Left lung (tissue), 14 donors: ENCODE measurements at places on chromosomes 11 and 22. TPM values are rescaled to one million over a fixed set of nuclear protein-coding genes. Genes with fewer than 3 reads are reported as not detected.

- no peaks in the 10 kb centered on the region for H3K36me3 ChIP-seq
- H3K27ac ChIP-seq = no peak overlapping the region
- no peak for DNase-seq
- no peaks in the 10 kb centered on the region for H3K27me3 ChIP-seq
- H3K4me1 ChIP-seq = no peaks in the 10 kb centered on the region
These were observed 42.9 kb downstream of the GAB4 start for GRCh38 chr22:16965083-16965482.

GRCh38 chr11:25566298-25567200, 765.4 kb upstream of the ANO3 start:
- no peaks in the 10 kb centered on the region for H3K27me3 ChIP-seq
- DNase-seq = peak; percentile 31
- no peaks in the 10 kb centered on the region for H3K36me3 ChIP-seq
- H3K27ac ChIP-seq = no peak overlapping the region
- no peaks in the 10 kb centered on the region for H3K4me1 ChIP-seq
- H3K4me3 ChIP-seq = no peak overlapping the region

- H3K27ac ChIP-seq = no peak overlapping the region
- H3K4me1 ChIP-seq = no peaks in the 10 kb centered on the region
- H3K36me3 ChIP-seq = peaks cover 58% of the 10 kb centered on the region
These were observed 22.1 kb downstream of the SRPRA start for GRCh38 chr11:126246636-126247035.

DNA sequence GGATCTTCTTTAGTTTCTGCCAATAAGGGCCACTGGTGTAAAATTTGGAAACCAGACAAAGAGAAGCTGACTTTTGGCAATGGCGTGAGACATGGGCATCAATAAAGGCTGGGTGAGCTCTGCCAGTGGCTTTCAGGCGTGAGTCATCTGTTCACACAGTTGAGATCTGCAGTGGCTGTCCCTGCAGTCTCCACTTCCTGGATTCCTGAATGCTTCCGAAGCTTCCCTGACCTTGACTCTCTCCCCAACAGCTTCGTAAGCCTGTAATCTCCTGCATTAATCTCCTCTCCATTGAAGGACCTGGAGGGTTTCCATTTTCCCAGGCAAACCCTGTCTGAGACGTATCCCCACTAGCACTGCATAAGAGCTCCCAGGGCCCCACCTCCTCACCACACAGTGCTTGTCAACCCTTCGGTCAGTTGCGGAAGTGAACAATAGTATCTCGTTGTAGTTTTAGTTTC, 574.7 kb downstream of the TBC1D22A start:
- no peaks in the 10 kb centered on the region for H3K4me1 ChIP-seq
- H3K27me3 ChIP-seq = no peaks in the 10 kb centered on the region
- no peak for DNase-seq
- peak overlapping the region; percentile 19 for H3K4me3 ChIP-seq

DNA sequence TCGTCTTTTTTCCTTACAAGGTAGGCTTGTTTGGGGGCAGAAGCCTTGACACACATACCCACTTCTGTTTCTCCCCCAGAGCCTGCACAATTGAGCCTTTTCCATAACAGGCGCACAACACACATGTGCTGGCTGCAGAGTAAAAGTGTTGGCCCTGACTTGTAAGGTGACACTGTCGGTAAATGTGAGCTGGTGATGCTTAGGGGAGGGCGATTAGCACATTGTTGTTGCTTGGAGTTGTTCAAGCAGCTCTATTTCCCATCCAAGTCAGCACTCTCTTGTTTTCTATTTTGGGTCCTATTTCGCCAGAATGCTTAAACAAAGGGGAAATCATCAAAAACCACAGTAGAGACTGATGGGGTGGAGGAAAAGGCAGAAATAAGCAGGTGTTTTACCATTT, 51.9 kb upstream of the PTPRJ start:
- no peak overlapping the region for H3K4me3 ChIP-seq
- H3K27ac ChIP-seq = no peak overlapping the region
- peaks cover 6% of the 10 kb centered on the region for H3K4me1 ChIP-seq
- H3K36me3 ChIP-seq = no peaks in the 10 kb centered on the region
- H3K27me3 ChIP-seq = no peaks in the 10 kb centered on the region
- DNase-seq = no peak

- H3K27me3 ChIP-seq = no peaks in the 10 kb centered on the region
- H3K27ac ChIP-seq = no peak overlapping the region
- no peak overlapping the region for H3K4me3 ChIP-seq
- DNase-seq = no peak
- H3K4me1 ChIP-seq = peaks cover 6% of the 10 kb centered on the region
These were observed 12.3 kb downstream of the SMPD1 start for GRCh38 chr11:6402561-6402981.

DNA sequence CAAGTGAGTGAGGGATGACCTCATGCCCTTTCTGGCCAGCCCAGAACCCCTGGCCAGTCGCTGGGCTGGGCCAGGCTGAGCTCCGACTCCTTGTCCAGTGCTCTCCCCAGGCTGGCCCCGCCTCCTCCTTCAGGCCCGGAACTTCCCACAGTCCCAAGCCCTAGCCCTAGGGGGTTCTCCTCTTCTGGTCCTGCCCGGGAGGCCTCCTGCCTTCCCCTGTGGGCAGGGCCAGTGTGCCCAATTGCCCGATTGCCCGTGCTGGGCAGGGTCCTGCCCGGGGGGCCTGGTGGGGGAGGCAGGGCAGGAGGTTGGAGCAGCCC, 4.2 kb downstream of the TCIRG1 start:
- no peak overlapping the region for H3K4me3 ChIP-seq
- H3K27me3 ChIP-seq = no peaks in the 10 kb centered on the region
- H3K36me3 ChIP-seq = no peaks in the 10 kb centered on the region
- no peak for DNase-seq

- no peaks in the 10 kb centered on the region for H3K36me3 ChIP-seq
- no peak for DNase-seq
- H3K27ac ChIP-seq = no peak overlapping the region
These were observed 17.4 kb upstream of the EI24 start for GRCh38 chr11:125551835-125552342.

- no peaks in the 10 kb centered on the region for H3K36me3 ChIP-seq
- no peak overlapping the region for H3K27ac ChIP-seq
- no peak for DNase-seq
- H3K27me3 ChIP-seq = no peaks in the 10 kb centered on the region
- H3K4me1 ChIP-seq = no peaks in the 10 kb centered on the region
These were observed 27.0 kb downstream of the MS4A6A start for GRCh38 chr11:60155931-60156330.

- H3K27ac ChIP-seq = peak overlapping the region; percentile 98
- peaks cover 43% of the 10 kb centered on the region for H3K36me3 ChIP-seq
- H3K27me3 ChIP-seq = no peaks in the 10 kb centered on the region
- H3K4me3 ChIP-seq = peak overlapping the region; percentile 70
- DNase-seq = no peak
- peaks cover 18% of the 10 kb centered on the region for H3K4me1 ChIP-seq
These were observed 824 bp downstream of the THAP7 start for GRCh38 chr22:21000987-21001600.

GRCh38 chr22:23534201-23534850, 45.8 kb downstream of the IGLL1 start:
- H3K4me1 ChIP-seq = peaks cover 7% of the 10 kb centered on the region
- no peak overlapping the region for H3K4me3 ChIP-seq
- H3K27me3 ChIP-seq = no peaks in the 10 kb centered on the region

- no peak overlapping the region for H3K4me3 ChIP-seq
- H3K27ac ChIP-seq = no peak overlapping the region
- H3K27me3 ChIP-seq = no peaks in the 10 kb centered on the region
- H3K4me1 ChIP-seq = no peaks in the 10 kb centered on the region
- H3K36me3 ChIP-seq = no peaks in the 10 kb centered on the region
These were observed 4.2 kb downstream of the ZNF280A start for GRCh38 chr22:22515890-22516289.

GRCh38 chr11:1041471-1041870, 5.0 kb upstream of the MUC6 start:
- H3K27ac ChIP-seq = no peak overlapping the region
- H3K4me1 ChIP-seq = no peaks in the 10 kb centered on the region
- peaks cover 65% of the 10 kb centered on the region for H3K27me3 ChIP-seq
- H3K36me3 ChIP-seq = no peaks in the 10 kb centered on the region

- no peaks in the 10 kb centered on the region for H3K27me3 ChIP-seq
- peak; percentile 90 for DNase-seq
- H3K36me3 ChIP-seq = peaks cover 2% of the 10 kb centered on the region
These were observed 10.2 kb downstream of the GNB1L start for GRCh38 chr22:19844377-19845053.

GRCh38 chr11:953512-953911, 27.8 kb downstream of the AP2A2 start:
- H3K27ac ChIP-seq = no peak overlapping the region
- no peaks in the 10 kb centered on the region for H3K36me3 ChIP-seq
- no peak for DNase-seq

LRP4 gene
- 27.7 TPM for polyA plus RNA-seq

TBX10 gene
- not detected for polyA plus RNA-seq

SCN4B gene
- 7.5 TPM for polyA plus RNA-seq

CHRM1 gene
- polyA plus RNA-seq = 0.48 TPM

STARD10 gene
- 111 TPM for polyA plus RNA-seq

PTPRJ gene
- 16.6 TPM for polyA plus RNA-seq

DEPDC7 gene
- 20.5 TPM for polyA plus RNA-seq

SPINDOC gene
- 33.5 TPM for polyA plus RNA-seq

SNAP29 gene
- polyA plus RNA-seq = 30.9 TPM

BATF2 gene
- 3.7 TPM for polyA plus RNA-seq
